ENCODE measurements at places on chromosomes 5 and 9. TPM values are rescaled to one million over a fixed set of nuclear protein-coding genes. Genes with fewer than 3 reads are reported as not detected.
A peak's percentile ranks its signal among the peaks of the same experiment; 100 is the strongest.

GRCh38 chr5:24235946-24236345, 408.8 kb downstream of the CDH10 start:
- no peak for DNase-seq

Gene PCAT7
- not detected for total RNA-seq

DNA sequence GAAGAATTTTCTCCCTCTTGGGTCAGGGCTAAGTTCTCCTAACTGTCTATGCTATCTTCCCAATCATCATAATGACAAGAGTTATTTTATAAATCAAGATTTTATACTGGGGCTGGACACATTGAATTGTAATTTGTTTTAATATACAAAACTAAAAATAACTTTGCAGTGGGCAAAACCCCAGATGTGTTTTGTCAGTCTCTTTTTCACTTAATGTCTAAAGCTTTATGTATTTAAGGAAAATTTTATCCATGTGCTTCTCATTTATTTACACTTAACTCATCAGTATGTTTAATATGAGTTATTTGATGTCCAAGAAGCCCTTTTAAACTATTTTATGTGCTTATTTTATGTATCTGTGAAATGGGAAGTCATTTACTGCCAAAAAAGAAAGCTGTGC, 362.8 kb upstream of the ADAMTSL1 start:
- DNase-seq = no peak

Gene PCDHGC4
- total RNA-seq = 1.7 TPM

DNA sequence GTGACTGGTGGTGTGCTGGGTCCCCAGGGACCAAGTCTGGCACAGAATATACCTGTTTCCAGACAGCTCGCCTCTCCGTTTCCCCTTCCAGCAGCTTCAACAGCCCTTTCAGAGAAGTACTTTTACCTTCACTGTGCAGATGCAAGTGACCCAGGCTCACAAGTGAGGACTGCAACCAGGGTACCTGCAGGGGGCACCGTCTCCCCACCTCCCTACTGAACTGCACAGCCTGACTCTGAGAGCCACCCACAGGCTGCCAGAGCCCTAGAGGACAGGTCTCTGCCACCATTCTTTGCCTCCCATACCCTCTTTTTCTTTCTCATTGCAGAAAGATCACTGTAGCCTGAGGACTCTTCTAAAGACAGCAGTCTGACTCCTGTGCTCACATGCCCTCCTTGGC, 15.4 kb downstream of the IL9 start:
- DNase-seq = no peak

Gene PCDHB5
- 3.3 TPM for total RNA-seq

GRCh38 chr9:126058011-126058531, 268.6 kb upstream of the MVB12B start:
- DNase-seq = no peak

DNA sequence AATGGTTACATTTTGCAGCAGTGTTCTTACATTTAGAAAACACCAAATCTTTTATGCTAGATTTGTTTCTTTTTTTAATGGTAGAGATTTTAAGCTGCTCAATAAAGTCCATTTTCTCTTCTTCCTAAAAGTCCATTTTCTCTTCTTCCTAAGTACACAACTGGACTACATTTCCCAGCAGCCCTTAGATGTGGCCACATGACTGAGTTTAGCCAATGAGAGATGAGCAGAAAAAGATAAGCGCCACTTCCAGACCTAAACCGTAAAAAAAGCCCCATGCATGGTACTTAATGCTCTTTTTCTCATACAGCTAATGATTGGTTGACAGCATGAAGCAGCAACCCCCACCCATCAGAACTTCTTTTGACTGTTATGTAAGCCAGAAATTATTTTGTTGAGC, 206.7 kb downstream of the FAM114A2 start:
- no peak for DNase-seq

DNA sequence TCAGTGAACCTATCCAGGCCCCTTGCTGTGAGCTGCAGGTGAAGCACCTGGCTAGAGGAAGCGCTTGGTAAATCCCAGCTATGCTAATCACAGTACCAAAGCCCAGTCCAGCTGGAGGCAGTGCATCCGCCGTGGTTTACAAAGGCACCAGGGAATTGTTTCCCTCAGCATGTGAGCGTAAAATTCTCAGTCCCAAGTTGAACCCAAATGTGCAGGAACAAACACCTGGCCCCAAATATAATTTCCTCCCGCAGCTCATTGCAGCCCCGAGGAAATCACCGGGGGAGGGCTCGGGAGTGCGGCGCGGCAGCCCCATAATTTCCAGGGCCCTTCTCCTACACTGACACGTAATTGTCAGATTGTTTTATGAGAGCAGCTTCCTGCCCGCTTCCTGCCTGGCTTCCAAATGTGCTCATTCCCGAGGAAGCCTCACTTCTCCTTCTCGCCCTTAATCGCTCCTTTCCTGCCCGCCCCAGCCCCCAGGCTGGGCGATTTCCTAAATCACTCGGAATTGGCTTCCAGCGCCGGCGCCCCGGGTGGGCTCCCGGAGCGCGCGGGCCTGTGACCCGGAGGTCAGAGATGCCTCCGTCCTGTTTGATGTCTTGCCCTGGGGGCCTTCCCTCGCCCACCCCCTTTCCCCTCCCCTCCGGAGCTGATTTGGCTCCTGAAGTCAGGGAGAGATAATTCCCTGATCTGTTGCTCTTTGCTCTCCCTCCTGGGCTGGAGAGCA, 134.4 kb downstream of the FGF1 start:
- DNase-seq = peak; percentile 58

GRCh38 chr5:155091063-155091648, 77.6 kb downstream of the KIF4B start:
- peak; percentile 38 for DNase-seq

GRCh38 chr5:157109744-157110143, 900 bp upstream of the HAVCR2 start:
- DNase-seq = no peak

DNA sequence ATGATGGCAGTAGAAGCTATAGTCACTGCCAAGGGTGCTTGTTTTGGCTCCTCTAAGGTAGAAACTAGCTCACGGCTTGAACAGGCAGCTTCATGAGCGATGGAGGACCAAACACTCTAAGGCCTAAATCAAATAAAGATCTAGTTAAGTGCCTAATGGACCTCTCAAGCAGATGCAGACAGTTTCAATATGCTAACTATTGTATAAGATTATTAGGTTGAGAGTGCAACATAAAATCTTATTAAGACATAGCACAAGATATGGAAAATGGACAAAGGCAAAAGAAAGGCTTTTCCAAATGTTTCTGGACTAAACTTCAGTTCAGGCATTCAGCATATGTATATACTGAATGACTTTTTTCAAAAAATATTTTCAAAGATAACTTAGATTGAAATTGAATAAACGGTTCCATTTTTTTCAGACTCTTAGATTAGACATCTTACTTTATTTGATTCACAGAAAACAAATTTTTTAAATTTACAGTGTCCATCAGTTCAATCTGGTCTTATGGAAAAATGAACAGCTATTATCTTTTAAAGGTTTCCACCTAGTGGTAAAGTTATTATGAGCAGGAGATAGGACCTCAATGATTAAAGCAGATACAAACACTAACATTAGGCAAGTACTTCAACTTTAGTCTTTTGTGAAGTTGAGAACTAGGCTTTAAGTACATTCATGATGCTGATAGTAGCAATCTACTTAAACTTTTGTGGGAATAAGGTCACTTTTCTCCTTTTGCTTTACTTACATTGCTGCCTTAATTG, 1167.7 kb downstream of the MAT2B start:
- DNase-seq = no peak

Gene DBH
- total RNA-seq = not detected

GRCh38 chr9:105694190-105694847, at the start of gene TMEM38B:
Gene TMEM38B (plus strand): TSS chr9:105694541. CDS start chr9:105694661, 120 bp downstream.
- peak; percentile 79 for DNase-seq

- DNase-seq = no peak
Observed at GRCh38 chr5:173201636-173202265, 33.3 kb downstream of the NKX2-5 start.

Measured in heart left ventricle (tissue), 16 donors.